Posterior cingulate gyrus (tissue), 11 donors: ENCODE measurements at places on chromosomes 7 and 10.
A peak's percentile ranks its signal among the peaks of the same experiment; 100 is the strongest.

DNA sequence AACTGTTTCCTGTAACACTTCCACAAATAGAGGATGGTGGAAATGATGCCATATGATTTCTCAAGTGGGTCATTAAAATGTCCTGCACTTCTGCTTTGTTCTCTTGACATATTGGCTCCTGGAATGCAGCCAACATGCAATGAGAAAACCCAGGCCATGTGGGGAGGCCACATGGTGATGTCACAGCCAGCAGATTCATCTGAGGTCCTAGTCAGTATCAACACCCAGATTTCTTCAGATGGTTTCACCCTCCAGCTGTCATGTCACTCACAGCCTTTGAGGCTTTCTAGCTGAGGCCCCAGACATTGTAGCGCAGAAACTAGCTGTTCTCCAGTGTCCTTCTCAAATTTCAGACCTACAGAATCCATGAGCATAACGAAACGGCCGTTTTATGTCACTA is 102.3 kb upstream of the NUPR2 start:
- DNase-seq = no peak

GRCh38 chr10:132001238-132001972 is 19.7 kb upstream of the BNIP3 start:
- no peak for DNase-seq

GRCh38 chr7:151056283-151056665 is 1.4 kb downstream of the CDK5 start:
- DNase-seq = no peak

- no peak for DNase-seq
These were observed 26.8 kb upstream of the SORCS3 start for GRCh38 chr10:104614245-104614831.

DNA sequence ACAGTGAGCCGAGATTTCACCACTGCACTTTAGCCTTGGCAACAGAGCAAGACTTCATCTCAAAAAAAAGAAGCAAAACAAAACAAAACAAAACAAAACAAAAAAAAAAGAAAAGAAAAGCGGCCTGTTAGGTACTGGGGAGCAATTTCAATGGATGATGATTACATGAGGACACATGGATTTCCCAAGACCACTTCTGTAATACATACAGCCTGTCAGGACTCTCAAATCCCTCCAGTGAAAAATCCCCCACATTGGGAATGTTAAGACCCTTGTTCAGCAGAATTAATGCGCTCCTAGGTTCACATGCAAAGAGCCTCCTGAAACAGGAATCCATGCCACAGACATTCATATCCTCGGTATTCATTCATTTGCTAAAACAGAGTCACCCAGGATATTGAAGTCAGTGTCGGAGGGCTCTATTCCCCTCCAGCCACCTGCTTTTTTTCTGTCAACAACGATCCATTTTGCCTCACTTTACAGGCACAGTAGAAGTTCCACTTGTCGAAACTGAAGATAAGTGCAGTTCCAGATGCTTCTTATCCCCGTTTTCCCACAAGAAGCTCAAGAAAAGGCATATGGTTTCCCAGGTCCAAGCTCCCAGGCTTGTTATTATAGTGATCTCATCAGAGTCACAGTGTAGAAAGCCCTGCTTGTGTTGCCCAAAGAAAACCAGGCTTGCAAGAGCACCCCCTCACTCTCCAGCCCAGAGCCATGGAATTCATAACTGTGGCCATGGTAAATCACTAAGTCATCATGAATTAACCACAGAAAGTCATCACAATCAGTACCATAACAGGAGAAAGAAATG is 20.2 kb downstream of the SLC16A12 start:
- no peak for DNase-seq

- peak; percentile 70 for DNase-seq
These were observed 7.1 kb upstream of the TBX20 start for GRCh38 chr7:35261041-35261440.

DNA sequence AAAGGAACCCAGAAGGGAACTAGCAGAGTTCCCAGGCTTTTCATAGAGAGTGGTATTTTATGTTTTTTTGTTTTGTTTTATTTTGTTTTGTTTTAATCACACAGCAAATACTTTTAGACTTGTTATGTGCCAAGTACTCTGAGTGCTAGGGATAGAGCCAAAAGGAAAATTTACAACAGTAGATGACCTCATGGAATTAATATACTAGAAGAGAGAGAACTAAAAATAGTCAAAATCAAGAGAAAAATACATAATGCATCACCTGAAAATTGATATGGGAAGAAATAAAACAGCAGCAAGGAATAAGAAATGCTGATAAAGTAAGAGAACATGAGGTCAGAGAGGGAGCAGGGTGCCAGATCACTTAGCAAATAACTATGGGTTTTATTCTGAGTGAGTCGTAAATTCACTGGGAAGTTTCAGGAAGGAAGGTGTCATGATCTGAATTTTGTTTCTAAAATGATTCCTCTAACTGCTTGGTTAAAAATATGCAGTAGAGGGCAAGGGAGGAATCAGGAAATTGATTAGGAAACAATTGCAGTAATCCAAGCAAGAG is 351.0 kb downstream of the ANKRD7 start:
- DNase-seq = no peak

DNA sequence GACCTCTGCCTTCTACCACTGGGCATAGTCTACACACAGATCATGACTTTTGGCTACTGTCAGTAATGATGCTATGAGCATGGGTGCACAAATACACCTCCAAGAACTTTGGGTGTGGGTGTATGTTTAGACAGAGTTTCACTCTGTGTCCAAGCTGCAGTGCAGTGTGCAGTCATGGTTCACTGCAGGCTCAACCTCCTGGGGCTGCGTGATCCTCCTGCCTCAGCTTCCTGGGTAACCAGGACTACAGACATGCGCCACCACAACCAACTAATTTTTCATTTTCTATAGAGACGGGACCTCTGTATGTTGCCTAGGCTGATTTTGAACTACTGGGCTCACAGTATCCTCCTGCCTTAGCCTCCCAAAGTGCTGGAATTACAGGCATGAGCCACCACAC is 194.4 kb downstream of the NSUN6 start:
- no peak for DNase-seq

DNA sequence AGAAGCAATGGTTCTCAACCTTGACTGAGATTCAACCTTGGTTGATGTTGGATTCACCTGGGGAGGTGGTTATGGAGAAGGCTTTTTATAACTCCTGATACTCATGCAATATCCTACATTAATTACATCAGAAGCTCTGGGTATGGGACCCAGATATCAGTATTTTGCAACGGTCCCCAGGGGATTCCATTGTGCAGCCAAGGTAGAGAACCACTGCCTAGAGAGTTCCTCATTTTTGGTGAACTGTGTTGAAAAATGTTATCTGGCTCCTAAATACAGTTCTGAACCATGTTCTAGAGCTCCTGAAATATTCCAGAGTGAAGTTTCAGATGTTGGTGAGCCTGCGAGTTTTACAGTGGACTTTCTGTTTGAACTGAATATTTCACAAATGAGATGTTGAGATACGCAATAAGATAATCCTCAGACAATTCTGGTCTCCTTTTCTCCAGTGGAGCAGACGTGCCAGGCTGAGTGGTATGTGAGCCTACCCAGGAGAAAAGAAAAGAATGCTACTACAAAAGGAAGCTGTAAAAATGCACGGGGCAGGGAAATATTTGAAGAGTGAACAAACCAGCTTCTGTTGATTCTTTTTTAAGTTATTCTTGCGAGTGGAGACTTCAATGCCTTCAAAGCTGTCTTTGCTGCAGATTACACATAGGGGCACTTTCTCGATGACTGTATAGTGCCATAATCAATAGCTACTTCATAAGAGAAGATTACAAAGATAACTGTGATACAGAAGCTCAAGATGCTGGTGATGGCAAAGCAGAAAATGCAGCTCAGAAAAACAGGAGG is 13.6 kb upstream of the C10orf120 start:
- DNase-seq = no peak

- no peak for DNase-seq
These were observed 202.6 kb upstream of the FOXK1 start for GRCh38 chr7:4479367-4480039.

- no peak for DNase-seq
These were observed 115.1 kb downstream of the AGMO start for GRCh38 chr7:15446722-15447121.

DNA sequence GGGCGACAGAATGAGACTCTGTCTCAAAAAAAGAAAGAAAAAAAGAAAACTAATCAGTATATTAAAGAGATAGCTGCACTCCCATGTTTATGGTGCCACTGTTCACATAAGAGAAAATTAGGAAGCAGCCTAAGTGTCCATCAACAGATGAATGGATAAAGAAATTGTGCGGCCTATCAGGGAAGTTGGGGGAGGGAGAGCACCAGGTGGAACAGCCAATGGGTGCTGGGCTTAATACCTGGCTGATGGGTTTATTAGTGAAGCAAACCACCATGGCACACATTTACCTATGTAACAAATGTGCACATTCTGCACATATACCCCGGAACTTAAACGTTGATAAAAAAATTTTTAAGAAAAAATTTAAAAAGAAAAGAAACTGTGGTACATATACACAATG is 9.0 kb upstream of the PRRT4 start:
- DNase-seq = no peak

DNA sequence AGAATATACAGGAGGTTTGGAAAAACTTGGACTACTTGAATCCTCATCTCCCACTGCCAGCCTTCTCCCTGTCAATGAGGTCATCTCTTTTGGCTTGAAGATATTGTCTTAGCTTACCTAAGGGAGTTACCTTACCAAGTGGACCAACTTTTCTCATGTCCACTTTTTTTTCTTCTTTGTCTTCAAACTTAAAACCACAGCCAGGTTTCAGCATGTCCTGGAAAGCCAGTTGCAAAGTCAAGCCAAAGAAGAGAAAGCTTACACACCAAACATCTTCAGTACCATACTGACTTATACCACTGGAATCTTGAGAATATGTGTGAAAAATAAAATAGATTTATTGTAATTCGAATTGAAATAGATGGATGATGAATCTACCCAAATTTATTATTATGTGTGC is 520.5 kb downstream of the HTR7 start:
- no peak for DNase-seq

- DNase-seq = no peak
These were observed 12.4 kb upstream of the ZNF862 start for GRCh38 chr7:149825567-149826343.

GRCh38 chr10:96743988-96744585 is 23.8 kb upstream of the PIK3AP1 start:
- DNase-seq = no peak

GRCh38 chr7:129780257-129780973 is 168.9 kb downstream of the NRF1 start:
- DNase-seq = no peak

DNA sequence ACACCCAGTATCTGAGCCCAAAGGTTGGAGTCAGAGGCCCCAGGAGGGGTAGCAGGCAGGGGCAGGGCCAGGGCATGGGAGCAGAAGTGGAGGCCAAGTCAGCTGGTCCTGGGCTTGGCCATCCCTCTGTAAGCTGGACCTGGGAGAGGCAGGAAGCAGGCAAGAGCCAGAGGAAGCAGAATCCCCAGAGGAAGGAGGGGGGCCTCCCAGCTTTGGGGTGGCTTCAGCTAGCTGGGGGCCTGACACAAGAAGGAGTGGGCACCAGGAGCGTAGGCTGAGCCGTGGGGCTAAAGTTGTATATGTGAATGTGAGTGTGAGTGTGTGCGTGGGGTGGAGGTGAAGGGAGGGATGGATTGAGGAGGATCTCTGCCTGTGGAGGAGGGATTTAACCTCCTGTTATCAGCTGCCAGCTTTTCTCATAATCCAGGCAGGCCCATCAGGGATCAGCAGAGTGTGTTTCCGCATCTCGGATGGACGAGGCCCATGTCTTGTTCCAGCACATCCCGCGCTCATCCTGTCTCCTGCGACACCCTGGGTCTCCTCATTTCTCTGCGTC is 54.0 kb downstream of the NEURL1 start:
- DNase-seq = no peak

DNA sequence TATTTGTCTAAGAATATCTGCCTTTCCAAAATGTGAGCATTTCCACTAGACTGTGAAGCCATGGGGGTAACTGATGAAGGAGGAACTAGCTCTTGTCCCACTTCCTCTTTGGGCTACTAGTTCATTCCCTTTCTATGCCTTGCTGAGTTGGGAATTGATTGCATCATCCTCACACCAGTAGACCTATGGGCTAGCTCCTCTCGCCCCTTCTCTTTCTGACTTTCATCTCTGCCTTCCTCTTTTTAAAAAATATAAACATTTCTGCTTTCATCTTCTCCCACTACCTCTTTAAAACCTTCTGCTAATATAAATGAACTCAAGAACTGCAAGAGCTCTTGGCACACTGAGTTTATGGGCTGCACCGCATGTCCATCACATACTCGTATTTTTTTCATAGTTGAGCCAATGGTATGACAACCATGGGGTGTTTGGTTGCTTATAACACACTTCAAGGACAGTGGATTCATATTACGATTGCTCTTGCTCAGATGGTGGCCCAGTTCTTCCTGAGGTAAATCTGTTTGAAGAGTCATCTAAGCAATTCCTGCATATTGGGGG is 182.0 kb downstream of the REEP3 start:
- no peak for DNase-seq

- DNase-seq = no peak
These were observed 5.4 kb upstream of the GCK start for GRCh38 chr7:44194562-44195145.

DNA sequence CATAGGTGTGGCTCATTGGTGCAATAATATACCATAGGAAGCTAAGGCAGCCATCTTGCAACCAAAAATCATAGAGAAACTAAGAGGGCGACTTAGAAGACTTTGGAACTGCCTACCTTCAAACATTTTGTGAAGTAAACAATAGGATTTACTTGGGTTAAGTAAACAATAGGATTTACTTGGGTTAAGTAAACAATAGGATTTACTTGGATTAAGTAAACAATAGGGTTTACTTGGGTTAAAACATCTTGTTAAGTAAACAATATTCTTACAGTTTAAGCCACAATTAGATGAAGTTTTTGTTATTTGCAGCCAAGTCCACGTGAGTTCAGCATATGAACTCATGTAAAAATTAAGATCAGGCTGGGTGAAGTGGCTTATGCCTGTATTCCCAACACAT is 722.4 kb upstream of the AUTS2 start:
- DNase-seq = no peak

GRCh38 chr10:1043532-1043995 is 5.4 kb downstream of the IDI1 start:
- DNase-seq = no peak

- DNase-seq = no peak
These were observed 23.2 kb upstream of the SLF2 start for GRCh38 chr10:100889546-100889945.

DNA sequence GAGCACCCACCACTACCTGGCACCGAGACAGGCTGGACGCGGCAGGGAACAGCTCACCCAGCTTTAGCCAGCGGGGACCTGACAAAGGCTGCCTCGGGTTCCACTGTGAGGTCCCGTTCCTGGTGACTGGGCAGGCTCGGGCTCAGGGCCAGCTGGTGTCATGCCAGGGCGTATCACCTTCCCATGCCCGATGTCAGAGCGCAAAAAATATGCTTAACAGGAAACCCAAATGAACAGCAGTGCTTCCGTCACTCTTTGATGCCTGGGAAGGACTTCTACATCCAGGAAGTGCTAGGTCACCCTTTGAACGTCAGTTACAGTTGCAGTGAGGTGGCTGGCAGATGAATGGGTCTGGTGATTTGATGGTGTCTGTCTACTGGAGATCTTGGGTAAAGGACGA is 106.0 kb downstream of the ADARB2 start:
- no peak for DNase-seq
